ENCODE measurements at places on chromosomes 12 and 14.
A peak's percentile ranks its signal among the peaks of the same experiment; 100 is the strongest.

DNA sequence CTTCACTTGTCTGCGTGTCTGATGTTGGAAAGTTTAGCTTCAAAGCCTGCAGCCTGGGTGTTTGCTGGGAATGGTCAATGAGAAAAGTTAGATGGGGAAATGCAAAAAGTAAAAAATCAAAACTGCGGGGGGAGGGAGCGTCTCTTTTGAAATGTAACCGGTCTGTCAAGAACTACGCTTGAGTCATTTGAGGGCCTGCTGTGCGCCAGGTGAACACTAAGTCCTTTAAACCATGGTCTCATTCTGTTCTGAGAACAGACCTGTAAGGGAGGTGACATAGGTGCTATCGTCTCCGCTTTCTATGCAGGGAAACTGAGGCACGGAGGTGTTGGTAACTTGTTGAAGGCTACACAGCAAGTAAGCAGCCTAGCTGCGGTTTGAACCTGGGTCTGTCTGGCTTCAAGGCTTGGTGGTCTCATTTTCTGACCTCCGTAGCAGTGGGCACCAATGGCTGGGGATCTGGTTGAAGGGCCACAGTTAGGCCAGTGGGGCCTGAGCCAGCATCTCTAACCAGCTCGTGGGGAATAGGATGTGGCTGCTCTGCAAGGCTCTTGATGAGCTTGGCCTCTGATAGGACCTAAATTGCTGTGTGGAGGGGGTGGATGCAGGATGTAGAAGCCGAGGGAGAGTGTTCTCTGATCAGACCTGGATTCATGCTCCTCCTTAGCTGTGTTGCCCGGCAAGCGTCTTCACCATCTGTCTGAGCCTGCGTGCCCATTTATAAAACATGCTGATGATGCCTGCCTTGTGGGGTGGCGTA, 41.5 kb downstream of the KCTD10 start:
- DNase-seq: no peak

DNA sequence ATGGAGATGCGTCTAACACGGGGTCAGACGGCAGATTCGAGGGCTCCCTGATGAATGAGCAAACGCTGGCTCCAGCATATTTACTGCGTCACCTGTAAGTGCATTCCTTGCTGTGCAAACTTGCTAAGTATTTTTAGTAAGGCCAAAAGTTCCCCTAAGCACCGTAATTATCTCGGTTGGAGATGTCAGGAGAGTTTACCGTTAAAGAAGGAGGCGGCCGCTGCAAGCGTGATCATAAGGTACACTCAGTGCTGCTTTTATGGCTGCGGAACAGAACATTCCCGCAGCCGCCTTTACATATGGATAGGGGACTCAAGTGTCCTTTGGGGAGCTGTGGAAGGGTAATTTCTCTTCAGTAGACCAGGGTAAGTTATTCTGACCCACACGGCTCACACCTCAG, 175.6 kb downstream of the GLT1D1 start:
- no peak for DNase-seq

- peak; percentile 32 for DNase-seq
Observed at GRCh38 chr12:85951823-85952222, 77.7 kb downstream of the NTS start.

GRCh38 chr12:1728824-1729223, 38.0 kb downstream of the ADIPOR2 start:
- no peak for DNase-seq

- DNase-seq: peak; percentile 59
Observed at GRCh38 chr12:71636704-71637115, 26.9 kb downstream of the ZFC3H1 start.

GRCh38 chr12:42119085-42119633, 25.5 kb downstream of the GXYLT1 start:
- DNase-seq: no peak

DNA sequence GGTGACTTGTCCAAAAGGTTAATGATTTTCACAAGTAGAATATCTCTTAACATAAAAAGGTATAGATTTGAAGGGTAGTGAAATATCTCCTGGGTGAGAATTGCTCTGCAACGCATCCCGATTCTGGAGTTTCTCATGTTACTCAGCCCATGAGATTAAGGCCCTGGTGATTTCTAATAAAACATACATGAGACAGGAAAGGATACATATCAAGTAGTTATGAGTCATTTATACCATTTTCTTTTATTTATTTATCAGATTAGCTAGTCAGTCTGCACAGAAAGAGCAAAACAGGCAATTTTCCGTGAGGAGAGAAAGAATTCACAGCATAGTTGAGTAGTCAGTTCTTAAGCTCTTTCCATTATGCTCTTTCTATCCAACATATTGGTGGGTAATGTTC, 535.6 kb upstream of the ATP2B1 start:
- DNase-seq: no peak

- DNase-seq: no peak
Observed at GRCh38 chr12:5827591-5827990, 117.5 kb downstream of the ANO2 start.

GRCh38 chr14:90660865-90661570, 155.2 kb downstream of the TTC7B start:
- no peak for DNase-seq

DNA sequence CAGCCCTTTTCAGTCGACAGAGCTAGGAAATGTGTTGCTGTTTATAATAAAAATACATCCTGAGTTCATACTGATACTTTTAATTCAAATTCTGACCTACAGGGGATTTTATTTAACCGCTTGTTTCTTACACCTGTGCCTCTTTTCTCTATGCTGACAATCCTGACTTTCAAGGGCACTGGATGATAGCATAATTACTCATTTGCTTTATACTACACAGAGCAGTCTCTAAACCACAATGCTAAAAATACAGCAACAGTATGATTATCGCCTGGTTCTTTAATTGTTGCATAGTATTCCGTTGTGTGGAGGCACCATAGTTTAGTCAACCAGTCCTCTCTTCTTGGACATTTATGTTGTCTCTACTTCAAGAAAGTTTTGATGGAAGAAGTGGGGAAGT, 372.9 kb downstream of the DPF3 start:
- no peak for DNase-seq

DNA sequence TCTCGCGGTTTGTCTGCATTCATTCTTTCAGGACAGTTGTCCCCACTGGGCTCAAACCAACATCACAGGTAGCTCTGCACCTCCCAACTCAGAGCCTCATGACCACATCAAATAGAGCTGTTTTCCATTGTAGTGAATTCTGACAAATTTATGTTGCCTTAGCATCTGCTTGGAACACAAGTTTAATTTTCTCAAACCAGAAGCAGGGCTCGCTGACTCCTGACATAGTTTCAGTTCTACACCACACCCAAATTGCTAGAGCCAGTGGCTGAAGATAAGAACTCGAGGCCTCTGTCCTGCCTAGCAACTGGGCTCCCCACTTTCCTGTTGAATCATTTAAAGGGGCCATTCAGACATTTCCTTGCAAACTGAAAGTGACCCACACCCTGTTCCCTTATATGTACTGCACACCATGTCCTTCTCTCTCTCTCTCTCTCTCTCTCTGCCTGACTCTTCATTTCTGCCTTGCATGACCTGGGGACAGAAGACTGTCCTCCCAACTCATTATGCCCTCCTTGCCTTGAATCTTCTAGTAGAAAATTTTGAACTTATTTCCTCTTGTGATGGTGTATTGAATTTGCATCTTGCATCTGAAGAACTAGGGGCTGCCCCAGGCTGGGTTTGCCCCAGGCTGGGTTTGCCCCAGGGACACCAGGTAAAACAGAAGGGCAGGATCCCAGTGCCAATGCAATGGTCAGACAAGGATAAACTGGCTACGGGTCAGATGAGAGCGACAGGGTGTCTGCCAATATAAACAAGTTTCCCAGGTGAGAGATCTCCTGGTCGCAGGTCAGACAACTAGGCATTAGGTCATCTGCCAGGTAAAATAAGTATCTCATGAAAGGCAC, 9.7 kb upstream of the WSCD2 start:
- DNase-seq: no peak

DNA sequence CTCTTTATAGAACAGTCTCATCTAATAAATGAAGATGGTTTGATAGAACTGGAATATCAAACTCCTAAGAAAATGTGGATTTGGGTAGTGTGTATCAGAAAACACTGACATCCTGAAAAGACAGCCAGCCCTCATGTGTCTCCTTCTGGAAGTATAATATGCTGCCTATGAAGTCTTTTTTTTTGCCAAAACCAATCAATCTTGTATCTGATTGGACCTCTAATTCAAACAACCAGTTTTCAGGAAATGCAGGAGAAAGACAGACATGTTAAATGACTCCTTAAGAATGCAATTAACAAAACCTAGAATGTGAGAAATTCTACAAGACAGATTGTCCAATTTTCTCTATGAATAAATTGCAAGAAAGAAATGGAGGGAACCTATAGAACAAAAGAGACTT, 34.3 kb downstream of the MYO1H start:
- DNase-seq: no peak

DNA sequence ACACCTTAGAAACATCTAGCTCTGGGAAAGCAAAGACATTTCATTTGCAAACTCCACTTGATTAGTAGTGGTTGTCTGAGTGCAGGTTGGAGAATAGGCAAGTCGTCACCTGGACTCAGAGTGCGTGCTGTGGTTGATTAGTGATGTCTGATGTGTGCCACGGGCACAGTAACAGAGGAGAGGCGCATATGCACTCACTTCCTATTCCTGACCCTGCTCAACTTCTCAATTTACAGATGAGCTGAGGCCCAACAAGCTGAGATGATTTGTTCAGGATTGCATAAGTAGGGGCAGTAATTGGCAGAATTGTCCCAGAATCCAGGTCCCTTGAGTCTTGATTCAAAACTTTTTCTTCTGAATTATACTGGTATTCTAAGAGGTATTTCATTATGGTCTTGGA, 44.9 kb downstream of the ADCK1 start:
- no peak for DNase-seq

- DNase-seq: no peak
Observed at GRCh38 chr12:105315726-105316125, 14.8 kb upstream of the C12orf75 start.

- DNase-seq: no peak
Observed at GRCh38 chr14:55160989-55161388, 30.4 kb downstream of the DLGAP5 start.

DNA sequence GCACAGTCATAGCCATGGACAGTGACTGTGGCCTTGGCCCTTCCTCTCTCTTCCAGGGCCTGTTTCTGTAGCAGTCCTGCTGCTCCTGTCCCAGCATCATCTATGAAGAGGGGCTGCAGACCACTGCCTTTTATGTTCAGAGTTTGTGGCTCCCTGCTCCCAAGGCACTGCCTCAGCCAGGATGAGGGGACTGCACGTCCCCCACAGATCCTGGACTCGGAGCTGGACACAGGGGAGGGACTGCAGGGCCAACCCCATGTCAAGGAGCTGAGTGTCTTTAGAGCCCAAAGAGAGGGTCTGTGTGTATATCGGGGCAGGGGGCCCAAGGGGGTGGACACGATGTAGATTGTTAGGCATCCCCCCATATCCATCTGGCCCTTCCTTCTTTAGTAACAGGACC, 60.6 kb upstream of the DIO3 start:
- DNase-seq: no peak

- no peak for DNase-seq
Observed at GRCh38 chr14:76057914-76058313, 72.4 kb downstream of the IFT43 start.

DNA sequence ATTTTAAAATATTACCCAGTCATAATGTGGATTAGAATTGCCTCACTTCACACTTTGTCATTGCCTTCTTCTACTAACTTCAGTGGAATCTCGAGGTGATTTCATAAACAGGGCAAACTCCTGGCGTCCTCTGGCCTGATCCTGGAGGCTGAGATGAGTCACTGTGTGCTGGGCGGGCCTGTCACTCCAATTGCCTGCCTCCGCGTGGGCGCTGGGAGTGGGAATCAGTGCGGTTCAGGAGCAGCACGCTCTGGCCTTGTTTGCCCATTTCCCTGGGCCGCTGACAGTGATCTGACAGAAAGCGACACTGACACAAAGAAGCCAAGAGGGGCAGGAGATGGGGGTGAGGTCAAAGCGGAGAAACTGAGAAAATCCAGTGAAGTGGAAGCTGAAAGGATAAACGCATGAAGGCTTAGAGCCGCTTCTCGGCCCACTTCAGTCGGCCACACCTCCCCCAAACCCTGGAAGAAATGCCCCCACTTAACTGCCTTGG, 29.7 kb downstream of the LGR5 start:
- DNase-seq: no peak

DNA sequence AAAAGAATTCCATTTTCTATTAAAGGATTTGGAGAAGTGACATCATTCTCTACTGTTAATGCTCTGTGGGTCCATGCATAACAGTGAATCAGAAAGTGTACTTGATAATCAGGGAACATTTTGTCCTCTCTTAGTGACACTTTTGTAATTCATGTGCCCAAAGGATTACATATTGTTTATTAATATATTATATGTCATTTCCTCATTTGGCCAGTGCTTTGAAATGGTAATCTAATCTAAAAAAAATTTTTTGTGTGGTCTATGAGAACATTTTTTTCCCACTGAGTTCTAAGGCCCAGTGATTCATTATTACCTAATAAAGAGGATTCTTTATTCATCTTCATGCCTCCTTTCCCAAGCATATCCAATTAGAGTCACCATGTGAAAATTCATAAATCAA, 79.7 kb upstream of the MYF6 start:
- no peak for DNase-seq

DNA sequence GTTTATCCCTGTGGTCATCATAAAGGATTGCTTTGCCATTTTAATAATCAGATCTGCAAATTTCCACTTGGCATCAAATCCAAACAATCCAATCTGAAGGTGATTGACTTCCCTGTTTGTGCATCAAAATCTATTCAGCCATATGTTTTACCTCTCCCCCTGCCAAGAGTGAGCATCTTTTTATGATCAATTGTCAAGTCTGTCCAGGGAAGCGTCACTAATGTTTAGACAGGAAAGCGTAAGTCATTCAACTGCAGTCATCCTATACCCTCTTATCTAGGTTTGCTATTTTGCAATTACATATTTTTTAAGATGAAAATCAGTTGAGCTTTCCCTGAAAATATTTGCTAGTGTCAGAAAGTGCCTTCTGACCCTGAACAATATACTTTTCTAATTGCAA, 1224.1 kb upstream of the SEL1L start:
- no peak for DNase-seq

DNA sequence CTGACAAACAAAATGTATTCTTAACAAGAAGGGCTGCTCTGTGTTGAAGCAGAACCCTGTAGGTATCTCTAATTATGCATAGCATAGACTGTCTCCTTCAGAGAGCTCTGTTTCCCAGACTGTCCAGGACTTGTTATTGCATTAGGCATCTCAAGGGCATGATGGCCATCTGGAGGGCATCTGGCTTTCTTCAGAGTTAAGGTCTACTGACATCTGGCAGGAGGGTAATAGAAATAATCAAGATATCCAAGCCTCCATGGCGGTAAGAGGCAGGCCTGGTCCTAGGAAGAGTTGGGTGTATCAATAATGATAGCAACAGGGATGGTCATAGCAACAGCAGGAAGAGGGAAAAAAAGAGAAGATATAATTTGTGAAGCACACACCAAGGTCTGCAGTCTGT, 161.2 kb downstream of the TTC8 start:
- no peak for DNase-seq

DNA sequence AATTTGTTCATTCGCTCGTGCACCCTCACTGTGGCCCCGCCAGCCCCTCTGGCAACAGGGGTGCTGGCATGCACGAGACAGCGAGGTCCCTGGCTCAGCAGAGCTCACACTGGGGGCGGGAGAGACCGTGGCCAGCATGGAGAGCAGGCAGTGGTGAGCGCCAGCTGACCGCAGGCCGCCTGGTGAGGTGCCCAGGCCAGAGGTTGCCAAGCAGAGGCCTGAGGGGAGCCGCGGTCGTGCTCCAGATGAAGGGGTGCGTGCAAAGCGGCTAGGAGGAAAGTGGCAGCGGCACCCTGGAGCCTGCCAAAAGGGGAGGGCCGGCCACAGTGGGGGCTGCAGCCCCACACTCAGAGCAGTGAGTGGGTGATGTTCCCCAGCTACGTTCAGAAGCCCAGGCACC, 56.1 kb downstream of the CDC42BPB start:
- DNase-seq: no peak
